ENCODE measurements at places on chromosomes 6 and 20.

DNA sequence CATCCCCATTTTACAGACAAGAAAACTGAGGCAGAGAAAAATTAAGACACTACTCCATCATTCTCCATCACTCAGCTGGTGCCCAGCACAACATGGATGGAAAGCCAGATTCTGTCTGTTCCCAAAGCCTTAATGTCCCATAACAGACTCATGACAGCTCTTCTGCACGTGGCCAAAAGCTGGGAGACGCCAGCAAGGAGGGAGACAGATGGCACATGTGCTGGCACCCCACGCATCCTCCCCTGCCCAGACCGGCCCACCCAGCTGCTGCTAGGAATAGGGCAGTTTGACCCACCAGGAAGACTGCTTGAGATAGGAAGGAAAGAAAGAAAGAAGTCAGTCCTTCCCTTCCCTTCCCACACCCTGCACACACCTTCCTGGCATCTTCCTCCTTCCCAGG lies 96.3 kb downstream of the PREX1 start:
- no peak for DNase-seq

- DNase-seq, result peak; percentile 69
Measured at GRCh38 chr6:2353412-2354137, 108.2 kb upstream of the GMDS start.

GRCh38 chr6:156845454-156846155 lies 68.4 kb downstream of the ARID1B start:
- DNase-seq, result no peak

GRCh38 chr6:78611886-78612480 lies 255.4 kb upstream of the IRAK1BP1 start:
- no peak for DNase-seq

GRCh38 chr6:67629258-67629657 lies 1005.8 kb upstream of the ADGRB3 start:
- no peak for DNase-seq

DNA sequence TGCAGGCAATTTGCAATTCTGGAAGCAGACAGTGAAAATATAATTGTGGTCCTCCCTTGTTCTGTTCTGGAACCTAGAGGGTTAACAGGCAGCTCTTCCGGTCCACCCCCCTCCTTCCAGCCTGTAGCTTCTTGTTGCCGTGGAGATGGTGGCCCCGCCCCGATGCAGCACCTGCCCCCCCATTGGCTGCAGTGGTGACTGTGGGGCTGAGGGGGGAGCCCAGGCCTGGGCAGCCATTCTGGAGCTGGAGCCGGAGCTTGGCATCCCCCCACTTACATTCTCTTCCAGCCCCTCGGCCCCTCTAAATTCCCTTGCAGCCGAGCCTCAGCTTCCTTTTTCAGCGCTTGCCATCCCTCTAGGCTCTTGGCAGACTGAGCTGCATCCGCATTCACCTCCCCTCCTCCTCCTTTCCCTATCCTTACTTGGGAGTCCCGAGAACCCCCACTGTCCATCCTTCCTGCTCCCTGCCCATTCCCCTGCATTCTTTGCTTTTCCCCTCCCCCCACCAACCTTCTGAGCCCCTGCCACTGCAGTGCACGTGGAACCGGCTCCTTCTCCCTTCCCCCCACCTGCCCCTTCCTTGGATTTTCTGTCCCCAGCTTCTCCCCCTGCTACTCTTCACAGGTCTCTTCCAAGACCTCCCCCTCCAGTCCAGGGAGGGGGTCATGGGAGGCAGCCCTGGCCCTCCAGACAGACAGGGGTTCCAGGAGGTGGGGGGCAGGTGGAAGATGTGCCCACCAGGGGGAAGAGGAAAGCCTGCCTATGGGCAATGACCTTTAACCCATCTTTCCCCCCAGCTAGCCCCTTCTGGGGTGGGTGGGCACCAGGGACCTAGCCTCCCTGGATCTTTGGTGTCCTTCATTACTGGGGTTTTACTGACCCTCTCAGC lies 11.4 kb downstream of the SYNGAP1 start:
- DNase-seq, result peak; percentile 72

DNA sequence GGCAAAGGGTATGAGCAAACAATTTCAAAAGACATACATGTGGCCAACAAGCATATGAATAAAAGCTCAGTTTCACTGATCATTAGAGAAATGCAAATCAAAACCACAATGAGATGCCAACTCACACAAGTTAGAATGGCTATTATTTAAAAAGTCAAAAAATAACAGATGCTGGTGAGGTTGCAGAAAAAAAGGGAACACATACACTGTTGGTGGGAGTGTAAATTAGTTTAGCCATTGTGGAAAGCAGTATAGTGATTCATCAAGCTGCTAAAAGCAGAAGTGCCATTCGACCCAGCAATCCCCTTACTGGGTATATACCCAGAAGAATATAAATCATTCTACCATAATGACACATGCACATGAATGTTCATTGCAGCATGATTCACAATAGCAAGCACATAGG lies 6.7 kb upstream of the KHDC1L start:
- DNase-seq, result no peak

DNA sequence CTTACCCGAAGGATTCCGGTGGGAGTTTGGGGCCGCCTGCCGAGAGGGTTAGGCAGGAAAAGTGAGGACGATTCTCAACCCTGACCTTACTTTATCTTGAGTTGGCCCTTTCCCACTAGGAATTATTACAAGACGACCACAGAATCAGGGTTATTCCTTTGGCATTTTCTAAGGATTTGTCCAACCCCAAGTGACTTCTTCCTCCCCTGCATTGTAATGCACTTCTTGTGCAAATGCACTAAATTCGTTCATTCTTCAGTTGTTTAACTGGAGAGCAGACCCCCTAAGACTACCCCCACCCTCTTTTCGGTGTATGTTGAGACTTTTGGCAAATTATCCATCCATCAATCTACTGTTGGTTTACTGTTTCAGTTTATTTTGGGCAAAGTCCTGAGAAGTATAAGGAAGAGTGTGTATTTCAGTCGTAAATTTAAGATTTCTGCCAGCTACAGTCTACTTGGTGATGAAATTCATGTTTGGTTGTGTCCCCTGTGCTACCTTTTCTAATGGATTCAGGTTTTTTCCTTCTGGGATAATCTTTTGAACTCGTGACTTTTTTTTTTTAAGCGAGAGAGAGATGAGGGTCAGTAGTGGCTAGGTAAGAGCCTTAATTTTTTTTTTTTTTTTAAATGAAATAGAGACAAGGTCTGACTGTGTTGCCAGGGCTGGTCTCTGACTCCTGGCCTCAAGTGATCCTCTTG lies 611 bp upstream of the TMEM217 start:
- DNase-seq, result no peak

DNA sequence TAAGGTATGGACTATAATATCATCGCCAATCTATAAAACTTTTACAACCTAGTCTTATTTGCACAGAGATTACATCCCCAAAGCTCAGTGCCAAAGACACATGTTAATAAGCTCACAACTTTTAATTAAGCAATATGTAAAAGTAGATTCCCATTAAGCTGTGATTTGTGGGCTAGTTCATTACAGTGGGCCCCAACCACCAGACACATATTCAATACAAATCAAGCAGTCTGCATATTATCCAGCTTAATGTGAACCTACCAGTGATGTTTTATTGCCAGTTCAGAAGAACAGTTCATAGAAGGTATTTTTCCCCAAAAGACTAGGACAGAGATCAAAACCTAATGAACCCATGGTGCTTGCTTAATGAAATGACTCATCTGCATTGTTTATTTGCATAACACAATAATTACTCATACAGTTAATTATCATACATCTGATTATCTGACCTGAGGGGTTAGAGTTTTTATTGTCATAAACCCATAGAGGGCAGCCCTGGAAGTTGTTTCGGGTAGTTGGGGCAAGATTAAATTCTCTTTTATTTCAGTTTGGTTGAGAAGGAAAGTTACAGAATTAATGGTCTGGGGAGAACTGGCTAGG lies 831.0 kb downstream of the TFAP2A start:
- no peak for DNase-seq

GRCh38 chr6:157563611-157564284 lies 182.8 kb downstream of the ZDHHC14 start:
- no peak for DNase-seq

DNA sequence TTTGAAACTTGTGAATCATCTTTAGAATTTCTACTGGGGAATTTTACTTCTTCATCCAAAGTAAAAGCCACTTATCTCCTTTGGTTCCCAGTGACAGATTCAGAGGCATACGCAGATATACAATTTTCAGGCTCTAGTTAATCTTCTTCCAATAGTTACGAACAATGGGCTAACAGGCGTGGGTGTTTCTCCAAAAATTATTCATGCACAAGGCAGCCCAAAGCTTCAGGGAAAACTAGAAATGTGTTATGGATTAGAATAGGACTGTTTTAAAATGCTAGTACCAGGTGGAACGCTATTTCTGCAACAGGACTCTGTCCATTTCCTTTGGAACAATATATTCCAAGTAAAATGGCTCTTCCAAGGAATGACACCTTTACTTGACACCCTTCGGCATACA lies 102.2 kb downstream of the ZNF217 start:
- DNase-seq, result no peak

DNA sequence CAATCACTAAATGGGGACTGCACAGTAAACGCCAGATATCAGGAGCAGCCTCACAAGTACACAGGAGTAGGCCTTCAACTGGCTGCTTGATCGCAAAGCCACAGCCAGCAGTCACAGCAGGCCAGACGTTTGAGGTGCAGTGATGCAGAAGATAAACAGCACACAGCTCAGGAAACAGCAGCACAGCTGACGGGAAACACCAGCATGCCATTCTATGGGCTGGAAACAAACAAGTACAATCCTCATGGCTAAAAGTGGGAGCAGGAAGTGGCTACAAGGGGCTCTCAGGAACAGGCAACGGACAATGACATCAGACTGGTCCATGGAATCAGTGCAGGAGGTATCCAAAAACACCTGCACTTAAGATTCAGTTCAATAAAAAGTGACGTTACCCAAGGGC lies 111.0 kb downstream of the DTNBP1 start:
- no peak for DNase-seq

DNA sequence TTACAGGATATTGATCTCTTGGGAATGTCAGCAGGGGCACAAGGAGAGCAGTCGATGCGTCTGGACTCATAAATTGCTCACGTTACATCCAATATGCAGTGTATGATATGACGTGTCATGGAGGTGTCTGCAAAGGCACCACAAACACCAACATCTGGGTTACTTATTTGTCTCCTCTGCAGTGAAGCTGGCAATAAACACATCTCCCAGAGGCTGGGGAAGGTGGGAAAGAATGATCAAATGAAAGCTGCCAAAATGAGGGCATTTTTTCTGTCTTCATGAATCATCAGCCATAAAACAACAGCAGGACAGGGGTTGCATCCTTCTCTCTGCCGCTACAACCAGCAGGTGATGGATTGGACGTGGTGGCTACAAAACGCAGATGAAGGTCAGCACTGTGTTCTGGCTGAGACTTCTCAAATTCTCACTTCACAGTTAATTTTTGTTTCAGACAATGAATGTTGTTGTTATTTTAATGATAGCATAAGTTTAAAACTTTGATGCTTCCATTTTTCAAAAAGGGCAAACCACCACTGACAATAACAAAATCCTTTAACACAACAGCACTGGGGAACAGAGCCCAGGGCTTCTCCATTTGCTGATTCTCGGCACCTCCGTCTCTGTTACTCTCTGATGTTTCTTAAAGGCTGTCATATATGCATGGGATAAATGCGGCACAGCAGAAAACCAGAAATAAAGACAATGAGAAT lies 47.5 kb downstream of the ERMARD start:
- DNase-seq, result no peak

DNA sequence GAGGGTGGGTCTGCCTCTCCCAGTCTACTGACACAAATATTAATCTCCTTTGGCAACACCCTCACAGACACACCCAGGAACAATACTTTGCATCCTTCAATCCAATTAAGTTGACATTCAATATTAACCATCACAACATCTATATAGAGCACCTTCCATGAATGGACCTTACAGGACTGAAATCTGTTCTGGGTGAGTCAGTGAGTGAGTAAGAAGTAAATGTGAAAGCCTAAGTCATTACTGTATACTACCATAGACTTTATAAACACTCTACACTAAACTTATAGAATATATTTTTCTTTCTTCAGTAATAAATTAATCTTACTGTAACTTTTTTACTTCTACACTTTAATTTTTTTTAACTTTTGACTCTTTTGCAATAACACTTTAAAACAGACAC lies 993.8 kb upstream of the MAP3K7 start:
- DNase-seq, result no peak

DNA sequence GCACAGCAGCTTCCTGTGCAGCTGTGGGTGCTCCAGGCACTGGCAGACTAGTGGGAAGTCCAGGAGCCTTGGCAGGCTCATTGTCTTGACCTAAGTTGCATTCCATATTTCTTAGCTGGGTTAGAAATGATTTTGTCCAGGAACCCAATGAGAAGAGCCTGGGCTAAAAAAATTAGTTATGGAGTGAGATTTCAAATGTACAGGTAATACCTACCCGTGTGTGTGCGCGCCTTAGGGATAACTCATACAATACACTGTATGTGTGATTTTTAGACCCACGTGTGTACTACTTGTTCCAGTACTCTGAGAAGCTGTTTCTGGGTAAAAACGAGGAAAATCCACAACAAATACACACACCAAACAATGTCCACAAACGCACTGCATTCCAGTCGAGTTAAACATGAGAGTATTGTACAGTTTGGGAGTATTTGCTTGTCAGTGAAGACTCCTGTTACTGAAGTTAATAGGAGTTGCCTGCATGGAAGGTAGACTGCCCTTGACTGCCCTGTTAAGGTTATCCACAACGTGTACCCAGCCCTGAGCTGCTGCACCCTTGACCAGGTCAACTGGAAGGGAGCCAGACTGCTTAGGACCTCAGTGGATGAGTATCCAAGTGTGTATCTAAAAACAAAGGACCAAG lies 1.4 kb downstream of the PAQR8 start:
- DNase-seq, result no peak

DNA sequence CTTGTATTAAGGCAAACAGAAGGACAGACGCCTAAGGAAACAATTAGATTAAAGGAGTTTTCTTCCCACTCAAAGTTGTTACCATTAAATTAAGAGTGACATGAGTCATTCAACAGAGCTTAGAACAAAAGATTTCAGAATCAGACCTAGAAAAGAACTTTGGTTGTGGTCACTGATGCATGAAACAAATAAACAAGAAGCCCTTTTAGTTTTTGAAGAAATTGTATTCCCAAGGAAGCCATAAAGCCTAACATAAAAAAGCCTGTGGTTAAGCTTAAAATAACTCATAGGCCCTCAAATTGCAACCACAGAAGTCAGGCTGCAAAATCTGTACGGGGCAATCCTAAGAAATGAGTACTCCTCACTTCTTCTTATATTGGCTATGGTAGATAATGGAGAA lies 17.9 kb upstream of the TRIM26 start:
- DNase-seq, result no peak

- no peak for DNase-seq
Measured at GRCh38 chr20:20363434-20363798, 4.5 kb upstream of the INSM1 start.

DNA sequence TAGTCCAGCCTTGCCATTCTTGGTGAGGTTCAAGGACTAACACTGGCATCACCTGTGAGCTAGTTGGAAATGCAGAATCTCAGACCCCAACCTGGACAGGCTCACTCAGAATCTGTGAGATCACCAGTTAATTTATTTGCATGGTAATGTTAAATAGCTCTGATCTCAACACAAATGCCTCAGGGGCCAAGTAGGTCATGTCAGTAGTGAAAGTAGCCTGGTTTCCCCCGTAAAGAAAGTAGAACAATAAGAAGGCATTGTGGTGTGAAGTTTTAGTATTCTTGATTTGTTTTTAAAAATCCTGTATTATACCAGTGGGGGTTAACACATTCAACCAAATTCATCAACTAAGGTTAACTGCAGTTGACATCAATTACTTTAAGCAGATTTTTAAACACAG lies 105.5 kb downstream of the PPP1R14C start:
- DNase-seq, result no peak

GRCh38 chr6:132344811-132345210 lies 56.5 kb downstream of the MOXD1 start:
- DNase-seq, result no peak

All from Right ventricle myocardium inferior (tissue), 1 donor.